ENCODE measurements at places on chromosomes 2 and 18.
A peak's percentile ranks its signal among the peaks of the same experiment; 100 is the strongest.

GRCh38 chr2:207252979-207253645 is 87.4 kb upstream of the KLF7 start:
- no peak for DNase-seq

GRCh38 chr2:168032091-168032490 is 215.3 kb downstream of the STK39 start:
- DNase-seq = no peak

DNA sequence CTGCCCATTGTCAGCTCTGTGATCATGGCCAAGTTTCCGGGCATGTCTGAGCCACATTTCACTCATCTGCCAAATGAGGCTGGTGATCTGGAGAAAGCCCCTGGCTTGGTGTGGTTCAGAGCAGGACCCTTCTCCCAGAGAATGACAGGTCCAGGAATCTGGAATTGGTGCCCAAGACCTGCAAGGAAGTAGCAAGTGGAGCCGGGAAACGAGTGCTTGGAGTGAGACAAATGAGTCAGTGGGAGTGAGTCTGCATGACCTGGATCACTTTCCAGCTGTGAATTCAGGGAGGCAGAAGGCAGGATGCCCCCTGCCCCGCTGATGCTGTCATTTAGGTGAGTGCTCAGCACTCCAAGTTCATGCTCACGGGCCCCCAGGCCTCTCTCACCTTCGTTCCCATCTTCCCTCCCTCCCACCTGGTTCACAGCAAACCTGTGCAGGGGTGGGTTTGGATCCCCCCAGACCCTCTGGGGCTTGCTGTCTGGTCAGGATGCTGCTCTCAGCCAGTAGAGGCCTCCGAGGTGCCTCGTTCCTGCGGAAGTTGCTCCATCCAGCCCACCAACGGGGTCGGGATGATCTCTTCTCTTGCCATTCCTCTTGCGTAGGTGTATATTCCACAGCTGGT is 104.4 kb downstream of the INHBB start:
- no peak for DNase-seq

GRCh38 chr2:24576146-24576545 is 85.1 kb downstream of the NCOA1 start:
- no peak for DNase-seq

GRCh38 chr2:207258263-207258991 is 92.7 kb upstream of the KLF7 start:
- DNase-seq = peak; percentile 54

- no peak for DNase-seq
Measured at GRCh38 chr2:240362216-240362755, 73.2 kb upstream of the GPC1 start.

- DNase-seq = peak; percentile 11
Measured at GRCh38 chr2:215579809-215580208, 143.9 kb upstream of the FN1 start.

DNA sequence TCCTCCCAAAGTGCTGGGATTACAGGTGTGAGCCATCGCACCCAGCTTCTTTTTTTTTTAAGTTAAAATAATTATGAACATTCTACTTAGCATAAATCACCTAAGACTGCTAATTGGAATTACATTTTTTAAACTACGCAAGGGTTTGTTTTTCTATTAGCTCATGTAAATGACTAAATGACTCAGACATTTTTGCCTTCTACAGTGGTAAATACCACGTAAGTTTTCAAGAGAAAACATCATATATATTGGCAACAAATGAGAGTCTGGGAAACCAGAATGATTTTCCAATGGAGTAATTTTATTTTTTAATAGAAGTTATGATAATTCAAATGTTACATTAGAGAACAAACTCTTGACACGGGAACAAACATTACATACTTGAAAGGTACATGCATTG is 259.0 kb downstream of the ZNF385B start:
- no peak for DNase-seq
